ENCODE measurements at places on chromosomes 5 and 9.

- no peak for DNase-seq
Observed at GRCh38 chr5:180600554-180601041, 9.3 kb upstream of the SCGB3A1 start.

GRCh38 chr5:41289970-41290464 lies 76.7 kb upstream of the C6 start:
- DNase-seq, result no peak

DNA sequence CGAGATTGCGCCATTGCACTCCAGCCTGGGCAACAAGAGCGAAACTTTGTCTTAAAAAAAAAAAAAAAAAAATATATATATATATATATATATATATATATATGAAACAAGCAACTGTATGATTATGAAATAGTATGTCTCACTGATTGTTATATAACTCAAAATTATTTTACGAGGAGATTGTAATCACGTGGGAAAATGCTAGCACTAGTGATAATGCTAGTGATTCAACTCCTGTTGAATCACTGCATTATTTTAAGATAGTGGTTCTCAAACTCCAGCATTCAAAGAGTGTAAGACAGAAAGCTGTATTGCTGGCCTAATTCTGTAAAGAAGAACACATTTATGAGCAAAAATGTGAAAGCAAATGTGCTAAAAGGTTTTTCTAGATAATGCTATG lies 12.4 kb upstream of the PTPN3 start:
- DNase-seq, result no peak

- DNase-seq, result no peak
Observed at GRCh38 chr9:128011071-128011817, 30.5 kb upstream of the EEIG1 start.

DNA sequence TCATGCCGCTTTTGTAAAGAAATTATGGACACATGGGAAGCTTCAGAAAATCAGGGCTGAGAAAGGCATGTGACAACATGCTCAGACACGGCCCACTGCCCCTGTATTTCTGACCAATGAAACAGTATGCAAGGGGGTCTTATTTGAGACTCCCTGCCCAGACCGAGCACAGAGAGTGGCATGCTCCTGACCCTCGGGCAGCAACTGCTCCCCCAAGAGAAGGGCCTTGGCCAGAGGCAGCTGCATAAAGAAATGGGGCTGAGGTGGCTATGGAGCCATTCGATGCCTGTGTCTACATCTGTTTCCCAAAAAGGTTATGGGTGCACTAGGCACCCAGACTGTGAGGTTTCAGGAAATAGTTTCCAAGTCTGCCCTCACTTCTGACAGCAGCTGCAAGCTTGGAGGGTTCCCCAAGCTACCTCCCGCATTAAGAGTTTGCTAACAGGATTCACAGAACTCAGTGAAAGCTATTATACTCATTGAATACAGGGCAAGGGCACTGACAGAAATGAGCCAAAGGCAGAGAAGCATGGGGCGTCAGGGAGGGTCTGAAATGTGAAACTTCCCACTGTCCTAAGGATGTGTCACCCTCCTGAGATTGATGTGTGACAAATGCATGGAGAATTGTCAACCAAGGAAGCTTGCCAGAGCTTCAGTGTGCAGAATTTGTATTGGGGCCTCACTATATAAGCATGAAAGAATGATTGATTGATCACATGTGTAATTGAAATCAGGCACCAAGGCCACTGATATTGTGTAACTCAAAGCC lies 94.3 kb downstream of the DAP start:
- no peak for DNase-seq

GRCh38 chr5:28234356-28234968 lies 1196.1 kb upstream of the CDH9 start:
- no peak for DNase-seq

GRCh38 chr9:116726602-116727001 lies 39.5 kb downstream of the TRIM32 start:
- no peak for DNase-seq

DNA sequence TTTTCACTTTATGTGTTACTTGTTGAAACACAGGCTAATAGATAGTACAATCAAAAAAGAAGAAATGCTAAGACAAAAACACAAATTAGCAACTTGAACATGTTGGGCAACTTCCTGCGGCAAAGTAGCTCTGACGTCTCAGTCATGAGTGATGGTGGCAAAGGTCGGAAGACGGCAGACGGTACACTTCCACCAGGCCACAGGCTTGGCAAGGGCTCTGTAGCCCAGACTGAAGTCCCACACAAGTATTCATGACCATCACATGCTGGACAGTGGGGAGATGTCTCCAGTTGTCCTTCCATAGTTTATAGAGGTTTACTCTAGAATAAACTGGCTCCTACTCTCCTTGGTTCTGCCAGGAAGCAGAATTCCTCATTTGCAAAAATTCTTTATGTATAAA lies 831.3 kb downstream of the MTRR start:
- DNase-seq, result no peak

- no peak for DNase-seq
Observed at GRCh38 chr5:158701406-158702177, 398.1 kb downstream of the EBF1 start.

- no peak for DNase-seq
Observed at GRCh38 chr5:29387384-29387783, 1806.1 kb upstream of the CDH6 start.

DNA sequence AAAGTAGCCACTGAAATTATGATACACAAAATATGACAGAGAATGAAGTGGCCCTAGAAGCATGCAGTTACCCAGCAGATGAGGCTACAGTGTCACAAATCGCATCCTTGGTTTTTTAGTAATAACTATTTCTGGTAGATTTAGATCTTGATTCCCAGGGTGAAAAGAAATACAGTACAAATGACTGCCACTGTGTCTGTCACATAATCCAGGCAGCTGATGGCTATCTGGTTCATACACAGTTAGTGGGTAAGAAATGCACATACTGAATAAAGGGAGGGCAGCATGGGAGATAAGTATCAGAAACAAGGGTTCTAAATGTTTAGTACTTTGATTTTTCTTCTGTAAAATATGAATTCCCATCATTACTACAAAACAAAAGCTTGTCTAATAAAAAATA lies 41.5 kb downstream of the POC5 start:
- no peak for DNase-seq

DNA sequence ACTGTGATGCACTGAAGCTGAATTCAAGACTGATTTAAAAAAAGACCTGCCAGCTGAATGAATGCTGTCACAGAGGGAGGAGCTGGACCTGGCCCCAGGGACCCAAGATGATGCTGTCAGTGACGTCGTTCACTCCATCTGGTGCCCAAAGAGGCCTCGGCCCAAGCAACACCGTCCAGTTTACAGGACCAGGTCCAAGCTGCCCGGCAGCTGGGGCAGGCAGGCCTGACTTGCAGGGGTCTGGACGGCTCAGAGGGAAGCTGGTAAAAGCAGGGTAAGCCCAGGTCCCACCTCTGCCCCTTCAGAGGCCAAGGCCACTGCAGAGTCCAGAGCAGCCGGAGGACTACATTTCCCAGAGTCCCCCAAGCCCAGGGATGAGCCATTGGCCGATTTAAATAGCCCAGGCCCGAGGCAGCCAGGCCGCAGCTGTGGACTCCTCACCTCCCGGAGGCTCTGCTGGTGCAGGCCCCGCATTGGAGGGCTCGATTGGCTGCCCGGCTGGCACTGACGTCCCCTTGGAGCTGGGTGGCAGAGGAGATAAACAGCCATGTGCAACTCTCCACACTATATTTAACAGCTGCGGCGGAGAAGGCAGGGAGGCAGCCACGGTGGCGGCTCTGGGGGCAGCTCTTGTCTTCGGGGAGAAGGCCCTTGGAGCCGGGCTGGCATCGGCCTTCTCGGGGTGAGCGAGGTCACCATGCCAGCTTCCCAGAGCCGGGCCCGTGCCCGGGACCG lies at the start of gene PLPP7:
TSS of gene PLPP7 (plus strand) at position 423 of the 735 bp plus-strand sequence. CDS start at position 698, 275 bp downstream.
- no peak for DNase-seq

- no peak for DNase-seq
Observed at GRCh38 chr9:85040821-85041465, 371.4 kb downstream of the NTRK2 start.

GRCh38 chr9:117081641-117082317 lies 333.1 kb downstream of the ASTN2 start:
- no peak for DNase-seq

GRCh38 chr5:34501016-34501415 lies 155.1 kb upstream of the RAI14 start:
- DNase-seq, result no peak

- DNase-seq, result no peak
Observed at GRCh38 chr5:148778882-148779281, 47.5 kb upstream of the ADRB2 start.

DNA sequence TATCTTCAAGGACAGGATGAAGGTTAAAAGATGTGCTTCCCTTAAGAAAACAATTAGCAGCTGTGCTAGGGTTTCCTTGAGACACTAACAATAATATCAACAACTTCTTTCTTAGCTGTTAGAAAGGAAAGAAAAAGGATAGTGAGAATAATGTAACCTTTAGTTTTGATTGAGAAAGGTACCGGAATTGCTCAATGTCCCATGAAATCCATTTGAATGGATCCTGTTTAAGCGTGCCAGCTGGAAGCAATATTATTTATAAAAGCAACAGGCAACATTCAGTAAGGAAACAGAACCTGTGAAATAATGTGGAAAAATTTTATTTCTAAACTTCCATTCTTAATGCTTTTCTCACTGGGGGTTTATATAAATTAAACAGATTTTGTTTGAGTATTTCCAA lies 120.9 kb downstream of the CCDC192 start:
- DNase-seq, result no peak

GRCh38 chr5:35484241-35484640 lies 133.4 kb upstream of the SPEF2 start:
- no peak for DNase-seq

GRCh38 chr5:113663879-113664541 lies 150.5 kb downstream of the YTHDC2 start:
- peak; percentile 7 for DNase-seq

GRCh38 chr5:43315263-43315662 lies 2.1 kb upstream of the HMGCS1 start:
- no peak for DNase-seq

DNA sequence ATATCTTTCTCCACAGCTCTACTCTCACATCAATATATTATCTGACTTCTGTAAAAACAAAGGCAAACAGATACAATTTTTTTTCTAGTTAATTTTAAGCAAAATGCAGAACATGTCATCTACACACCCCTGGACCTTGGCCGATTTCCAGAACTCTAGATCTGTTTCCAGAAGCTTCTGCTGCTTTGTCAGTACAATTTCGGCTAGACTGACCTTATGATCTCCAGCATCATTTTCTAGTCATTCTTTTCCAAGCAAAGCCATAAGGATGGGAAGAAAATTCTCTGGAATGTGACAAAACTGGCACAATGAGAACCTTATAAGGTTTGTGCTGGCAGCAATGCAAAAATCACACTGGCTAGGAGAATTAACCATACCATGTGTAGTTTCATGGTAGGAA lies 132.8 kb upstream of the MPDZ start:
- DNase-seq, result no peak

DNA sequence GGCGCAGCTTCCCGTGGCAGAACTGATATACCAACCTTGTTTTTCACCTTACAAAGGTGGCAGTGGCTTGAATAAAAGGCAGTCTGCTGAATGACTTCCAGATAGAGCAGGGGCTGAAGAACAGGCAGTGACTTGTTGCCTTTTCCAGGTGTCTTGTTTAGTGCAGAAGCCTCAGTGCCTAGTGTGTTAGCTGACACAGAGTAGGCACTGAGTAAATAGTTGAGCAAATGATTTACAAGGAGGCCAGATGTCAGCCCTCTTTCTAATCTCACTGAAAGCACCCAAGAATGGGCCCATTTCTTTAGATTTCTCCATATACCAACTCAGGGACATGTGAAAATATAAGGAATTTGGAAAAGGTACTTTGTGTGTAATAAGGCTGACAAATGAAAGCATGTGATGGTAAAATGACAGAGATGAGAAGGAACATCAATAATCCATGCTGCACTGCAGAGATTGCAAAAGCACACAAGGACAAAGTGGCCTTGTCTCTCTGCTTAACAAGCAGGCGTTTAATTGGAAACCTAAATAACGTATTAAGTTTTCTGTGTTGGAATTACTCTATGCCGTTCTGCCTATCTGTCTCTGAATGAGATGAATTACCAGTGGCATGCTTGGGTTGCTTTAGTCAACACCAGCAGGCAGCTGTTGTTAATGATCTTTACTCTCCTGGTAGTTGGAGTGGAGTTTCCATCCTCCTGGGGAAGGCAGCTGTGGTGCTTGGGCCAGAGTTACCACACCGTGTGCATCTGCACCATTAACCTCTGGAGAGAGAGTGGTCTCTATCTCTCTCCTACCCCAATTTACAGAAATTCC lies 360.1 kb upstream of the C9orf72 start:
- DNase-seq, result no peak

GRCh38 chr9:134569626-134570025 lies 72.0 kb upstream of the COL5A1 start:
- DNase-seq, result no peak

DNA sequence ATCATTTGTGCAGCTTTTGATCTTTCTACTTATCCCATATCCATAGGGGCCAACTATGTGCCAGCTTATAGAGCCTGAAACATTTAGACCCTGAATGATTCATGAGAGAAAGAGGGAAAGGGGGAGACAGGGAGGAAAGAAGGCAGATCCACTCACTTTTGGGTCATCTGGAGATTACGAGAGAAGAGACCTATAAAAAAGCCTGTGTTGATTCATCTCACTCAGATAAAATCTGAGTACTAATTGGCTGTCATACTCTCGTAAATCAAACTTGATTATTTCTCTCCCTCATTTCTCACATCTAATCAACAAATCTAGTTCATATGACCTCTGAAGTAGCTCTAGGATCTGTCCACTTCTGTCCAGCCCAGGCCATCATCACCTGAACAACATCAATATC lies 137.1 kb downstream of the ARL15 start:
- DNase-seq, result no peak

GRCh38 chr5:103119070-103119764 lies 721 bp downstream of the GIN1 start:
- no peak for DNase-seq

DNA sequence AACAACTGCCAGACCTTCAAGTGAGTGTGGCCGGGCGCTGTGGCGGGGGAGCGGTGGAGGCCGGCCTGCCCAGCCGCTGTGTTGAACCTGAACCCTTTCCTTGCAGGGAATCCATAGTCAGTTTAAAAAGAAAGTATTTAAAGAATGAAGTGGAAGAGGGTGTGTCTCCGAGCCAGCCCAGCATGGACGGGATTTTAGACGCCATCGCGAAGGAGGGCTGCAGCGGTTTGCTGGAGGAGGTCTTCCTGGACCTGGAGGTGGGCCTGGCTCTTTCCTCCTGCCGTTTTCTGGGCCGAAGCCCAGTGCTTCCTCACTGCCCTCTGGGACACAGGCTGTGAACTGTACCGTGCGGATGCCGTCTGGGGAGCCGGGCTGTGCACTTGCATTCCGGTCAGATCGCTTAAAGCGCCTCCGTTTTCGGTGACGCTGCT lies 19.1 kb downstream of the EXOC3 start:
- DNase-seq, result no peak

- no peak for DNase-seq
Observed at GRCh38 chr5:103375350-103375749, 116.8 kb downstream of the MACIR start.
